Foreskin fibroblast (primary cell): ENCODE measurements at places on chromosomes 5 and 9.

DNA sequence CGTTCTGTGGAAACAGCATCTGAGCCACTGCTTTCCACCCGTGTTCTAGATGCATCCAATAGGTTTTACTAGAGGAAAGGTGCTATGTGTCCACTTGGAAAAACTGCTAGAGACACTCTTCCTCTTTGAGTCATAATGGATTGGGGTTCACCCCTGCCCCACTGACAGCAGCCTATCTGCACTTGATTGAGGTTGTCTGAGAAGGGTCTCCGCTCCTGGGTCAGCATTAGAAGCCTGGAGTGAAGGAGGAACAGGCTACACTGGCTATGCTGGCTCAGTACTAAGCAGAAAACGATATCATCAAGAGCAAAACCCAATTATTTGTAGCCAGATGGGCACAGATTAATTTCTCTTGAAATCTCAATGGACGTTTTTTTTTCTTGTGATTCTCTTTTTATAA is 152.6 kb upstream of the IQGAP2 start:
- DNase-seq: no peak

GRCh38 chr5:150302301-150303069 is at the start of gene ARSI:
Gene ARSI (minus strand): TSS chr5:150302905. CDS start chr5:150302373, 532 bp downstream.
- DNase-seq: peak; percentile 67

GRCh38 chr5:160743027-160743426 is 109.0 kb downstream of the ATP10B start:
- no peak for DNase-seq

DNA sequence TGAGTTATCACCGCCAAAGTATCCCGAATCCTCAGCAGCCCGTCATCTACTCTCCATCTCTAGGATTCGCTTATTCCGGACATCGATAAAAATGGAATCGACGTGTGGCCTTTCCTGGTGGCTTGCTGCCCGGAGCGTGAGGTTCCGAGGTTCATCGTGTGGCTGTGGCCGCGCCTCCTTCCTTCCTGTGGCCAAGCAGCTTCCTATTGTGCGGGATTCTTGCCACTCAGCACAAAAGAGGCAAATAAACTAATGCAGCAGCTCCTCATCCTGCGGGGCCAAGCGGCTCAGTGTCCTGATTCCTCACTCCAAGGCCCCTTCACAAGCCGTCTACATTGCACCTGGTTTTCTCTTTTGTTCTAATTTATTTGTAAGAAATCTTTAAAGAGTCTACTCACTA is 800.9 kb downstream of the CDH9 start:
- DNase-seq: no peak

DNA sequence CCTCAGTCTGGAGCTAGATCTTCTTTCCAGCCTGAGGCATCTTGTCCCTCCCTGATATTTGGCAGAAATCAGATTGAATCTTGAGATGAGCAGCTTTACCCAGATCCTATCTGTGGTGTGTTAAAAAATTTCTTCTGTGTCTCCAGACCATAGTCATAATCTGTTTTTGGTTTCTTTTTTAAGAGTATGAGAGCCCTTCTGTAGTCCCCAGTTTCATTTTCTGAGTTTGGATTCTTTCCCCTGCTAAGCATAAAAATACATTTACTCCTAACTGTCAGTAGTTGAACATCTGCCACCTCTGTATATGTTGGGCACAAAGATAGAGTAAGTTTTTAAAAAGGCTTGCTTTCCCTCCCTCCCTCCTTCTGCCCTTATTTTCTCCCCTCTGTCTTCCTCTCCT is 137.7 kb downstream of the CNTLN start:
- no peak for DNase-seq

DNA sequence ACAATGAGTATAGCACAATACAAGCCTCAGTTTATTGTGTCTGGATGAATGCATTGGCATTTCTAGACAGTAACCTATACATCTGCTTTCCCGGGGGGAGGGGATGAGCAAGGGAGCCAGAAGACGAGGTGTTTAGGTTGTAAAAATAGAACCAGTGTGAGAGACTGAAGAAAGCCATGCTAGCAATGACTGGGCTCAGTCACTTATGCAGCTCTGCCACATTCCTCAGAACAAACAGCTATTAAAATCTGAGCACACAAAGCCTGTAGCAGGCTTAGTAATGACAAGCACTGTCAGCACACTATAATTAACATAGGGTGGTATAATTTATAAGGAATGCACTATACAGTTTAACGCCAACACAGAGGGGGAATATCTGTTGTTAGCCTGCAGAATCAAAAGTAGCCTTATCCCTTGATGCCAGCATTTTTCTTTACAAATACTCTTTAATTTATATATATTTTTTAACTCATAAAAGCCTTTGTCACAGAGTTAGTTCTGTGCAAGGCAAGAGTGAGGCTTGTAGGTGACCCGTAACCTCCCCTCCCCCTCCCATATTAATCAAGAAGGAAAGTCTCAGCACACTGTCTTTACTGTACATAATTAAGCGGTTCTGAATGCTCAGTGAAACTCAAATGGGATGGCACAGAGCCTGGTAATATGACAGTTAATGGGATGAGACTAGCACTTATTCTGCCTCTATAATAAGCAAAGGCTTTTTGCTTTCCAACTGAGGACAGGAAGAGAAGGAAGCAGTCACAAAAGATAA is 295.4 kb downstream of the CSNK1G3 start:
- peak; percentile 44 for DNase-seq

DNA sequence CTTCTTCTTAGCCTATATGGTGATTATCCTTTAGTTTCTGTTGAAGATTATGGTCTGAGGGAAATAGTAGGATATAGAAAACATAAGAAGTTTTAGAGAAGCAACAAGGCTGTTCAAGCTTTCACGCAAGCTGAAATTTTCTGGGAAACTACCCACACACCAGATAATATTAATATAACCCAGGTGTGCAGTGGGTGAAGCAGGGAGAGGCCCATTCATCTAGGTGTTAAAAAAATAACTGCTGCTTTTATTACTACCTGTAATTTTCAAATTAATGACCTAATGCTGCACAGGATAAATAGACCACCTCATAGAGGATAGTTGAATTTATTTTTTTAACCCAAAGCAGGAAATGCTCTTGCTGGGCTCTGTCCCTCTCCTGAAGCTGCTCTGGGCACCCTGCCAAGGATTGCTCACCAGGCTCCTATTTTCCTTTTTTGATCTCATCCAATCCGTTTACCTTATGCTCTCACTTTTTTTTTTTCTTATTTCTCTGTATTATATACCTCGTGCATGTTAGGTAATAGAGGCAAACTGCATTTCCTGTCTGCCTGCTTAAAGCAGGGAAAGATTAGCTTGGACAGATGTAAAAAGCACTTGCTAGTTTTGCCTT is 124.3 kb upstream of the SLC12A2 start:
- peak; percentile 94 for DNase-seq

- no peak for DNase-seq
Observed at GRCh38 chr9:132637351-132637750, 32.4 kb downstream of the DDX31 start.

DNA sequence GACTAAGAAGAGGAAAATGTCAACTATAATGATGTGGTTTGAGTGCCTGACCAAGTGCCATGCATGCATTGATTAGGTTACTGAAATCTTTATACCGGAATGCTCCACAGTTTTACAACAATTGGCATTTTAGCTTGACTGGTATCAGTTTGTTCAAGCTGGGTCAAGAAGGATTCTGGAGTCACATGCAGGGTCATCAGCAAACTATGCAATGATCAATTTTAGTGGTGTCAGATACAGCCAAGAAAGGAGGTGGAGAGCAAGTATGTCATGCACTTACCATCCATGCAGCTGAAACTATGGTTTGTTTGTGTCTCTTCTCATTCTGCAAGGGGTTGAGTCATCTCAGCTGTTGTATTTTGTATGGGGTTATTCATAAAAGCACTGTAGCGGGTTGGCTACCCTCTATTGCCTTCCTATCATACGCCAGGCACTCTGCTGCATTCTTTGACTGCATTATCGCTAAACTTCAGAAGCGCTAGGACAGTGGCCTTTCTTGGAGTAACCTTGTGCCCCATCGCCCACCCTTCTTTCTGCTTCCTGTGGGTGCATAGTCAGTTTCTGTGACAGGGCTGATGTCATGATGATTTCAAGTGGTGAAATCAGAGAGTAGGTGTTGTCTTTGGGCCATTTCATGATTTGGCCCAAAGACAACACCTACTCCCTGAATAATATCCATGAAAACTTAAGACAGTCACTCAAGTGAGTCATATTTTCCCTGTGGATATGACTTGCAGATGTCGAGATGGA is 145.4 kb downstream of the MTX3 start:
- peak; percentile 61 for DNase-seq

DNA sequence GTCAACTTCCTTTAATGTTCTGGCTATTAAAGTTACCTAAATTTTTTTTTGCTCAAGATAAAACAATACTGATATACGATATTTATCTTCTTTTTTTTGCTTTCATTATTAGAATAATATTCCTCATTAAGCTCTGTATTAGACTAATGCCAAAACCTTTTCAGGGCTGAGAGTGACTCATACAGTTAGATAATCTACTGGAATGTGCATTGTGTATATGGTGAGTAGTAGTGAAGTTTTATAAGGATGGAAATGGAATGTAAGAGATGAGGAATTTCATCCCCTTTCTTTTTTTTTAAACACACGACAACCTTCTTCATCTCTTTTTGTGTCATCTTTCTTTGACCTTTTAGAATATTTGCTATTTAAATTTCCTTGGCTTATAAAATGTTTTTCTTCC is 268.6 kb downstream of the ISL1 start:
- DNase-seq: peak; percentile 53

- DNase-seq: peak; percentile 86
Observed at GRCh38 chr5:180825768-180826525, 23.3 kb upstream of the MGAT1 start.

- DNase-seq: peak; percentile 8
Observed at GRCh38 chr9:1490341-1491232, 440.4 kb downstream of the DMRT2 start.

GRCh38 chr5:108295578-108296368 is 86.1 kb downstream of the FBXL17 start:
- DNase-seq: peak; percentile 16

DNA sequence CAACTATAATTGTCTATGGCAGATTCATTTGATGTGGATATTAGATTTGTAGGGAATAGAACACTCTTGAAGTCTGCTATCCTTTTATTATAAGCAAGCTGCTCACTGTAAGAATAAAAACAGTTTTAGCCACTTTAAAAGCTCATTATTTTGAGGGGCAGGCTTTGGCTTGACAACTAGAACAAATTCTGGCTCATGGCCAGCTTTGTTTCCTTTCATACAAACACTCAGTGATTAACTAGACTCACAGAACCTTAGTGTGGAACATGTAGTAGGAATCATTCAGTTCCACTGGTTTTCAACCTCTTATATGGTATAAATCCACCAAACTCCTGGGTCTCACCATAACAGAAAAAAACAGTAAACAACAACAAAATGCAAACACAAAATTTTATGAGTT is 27.4 kb upstream of the CEP120 start:
- DNase-seq: no peak

- DNase-seq: peak; percentile 98
Observed at GRCh38 chr5:167982-168660, 23.2 kb upstream of the LRRC14B start.

GRCh38 chr5:142716963-142717362 is 31.1 kb upstream of the FGF1 start:
- no peak for DNase-seq

- DNase-seq: no peak
Observed at GRCh38 chr5:117235786-117236185, 661.2 kb upstream of the SEMA6A start.

DNA sequence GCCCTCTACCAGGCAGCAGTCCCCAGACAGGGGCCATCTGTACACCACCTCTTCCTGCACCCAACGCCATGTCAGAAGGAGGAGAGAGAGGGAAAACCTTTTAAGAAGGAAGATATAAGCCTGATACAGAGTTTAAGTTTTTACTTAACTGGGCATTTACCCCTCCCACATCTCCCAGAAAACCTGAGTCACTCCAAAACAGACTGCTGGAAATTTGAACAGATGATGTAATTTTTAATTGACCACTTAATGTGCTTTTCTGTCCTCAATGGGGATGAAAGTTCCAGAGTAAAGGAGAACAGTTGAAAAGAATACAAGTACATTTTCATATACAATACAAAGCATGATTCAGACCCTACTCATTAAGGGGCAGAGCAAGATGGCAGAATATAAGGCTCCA is 63.9 kb downstream of the TTC39B start:
- DNase-seq: peak; percentile 63

DNA sequence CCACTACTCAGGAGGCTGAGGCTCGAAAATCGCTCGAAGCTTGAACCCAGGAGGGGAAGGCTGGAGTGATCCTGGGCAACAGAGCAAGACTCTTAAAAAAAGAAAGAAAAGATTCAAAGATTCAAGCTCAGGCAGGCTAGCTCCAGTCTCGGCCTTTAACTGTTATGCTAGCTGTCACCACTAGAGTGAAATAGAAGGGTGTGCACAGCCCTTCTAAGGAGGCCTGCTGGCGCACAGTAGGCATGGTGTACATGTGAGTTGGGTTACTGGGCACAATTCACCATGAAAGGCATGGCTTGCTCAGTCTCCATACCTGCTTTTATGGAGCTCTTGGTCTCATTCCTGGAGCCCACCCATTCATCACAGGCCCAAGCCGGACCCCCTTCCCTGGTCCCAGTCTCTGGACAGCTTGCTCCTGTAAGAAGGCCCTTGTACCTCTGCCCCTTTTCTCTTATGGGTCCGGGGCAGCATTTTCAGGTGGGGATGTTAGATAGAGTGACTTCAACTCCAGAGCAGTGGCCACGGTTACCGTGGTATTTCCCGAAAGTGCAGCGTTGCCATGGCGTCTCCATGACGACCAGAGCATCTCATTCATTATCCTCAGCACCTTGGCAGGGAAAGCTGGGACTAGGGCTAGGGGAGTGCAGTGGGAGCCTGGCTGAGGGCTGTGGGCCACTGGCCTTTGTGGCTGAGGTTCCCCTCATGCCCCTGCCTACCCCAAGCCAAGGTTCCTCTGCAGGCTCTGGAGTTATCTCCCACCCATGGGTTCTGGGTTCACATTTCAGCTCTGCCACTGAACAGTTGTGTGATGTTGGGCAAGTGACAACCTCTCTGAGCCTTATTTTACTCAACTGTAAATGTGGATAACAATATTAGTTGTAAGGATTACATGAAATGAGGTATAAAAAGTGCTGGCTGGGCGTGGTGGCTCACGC is 5.7 kb downstream of the NDST1 start:
- DNase-seq: no peak

GRCh38 chr9:94822273-94822672 is 95.8 kb downstream of the AOPEP start:
- DNase-seq: peak; percentile 61

GRCh38 chr5:89946916-89947315 is 462.6 kb downstream of the CETN3 start:
- DNase-seq: no peak

DNA sequence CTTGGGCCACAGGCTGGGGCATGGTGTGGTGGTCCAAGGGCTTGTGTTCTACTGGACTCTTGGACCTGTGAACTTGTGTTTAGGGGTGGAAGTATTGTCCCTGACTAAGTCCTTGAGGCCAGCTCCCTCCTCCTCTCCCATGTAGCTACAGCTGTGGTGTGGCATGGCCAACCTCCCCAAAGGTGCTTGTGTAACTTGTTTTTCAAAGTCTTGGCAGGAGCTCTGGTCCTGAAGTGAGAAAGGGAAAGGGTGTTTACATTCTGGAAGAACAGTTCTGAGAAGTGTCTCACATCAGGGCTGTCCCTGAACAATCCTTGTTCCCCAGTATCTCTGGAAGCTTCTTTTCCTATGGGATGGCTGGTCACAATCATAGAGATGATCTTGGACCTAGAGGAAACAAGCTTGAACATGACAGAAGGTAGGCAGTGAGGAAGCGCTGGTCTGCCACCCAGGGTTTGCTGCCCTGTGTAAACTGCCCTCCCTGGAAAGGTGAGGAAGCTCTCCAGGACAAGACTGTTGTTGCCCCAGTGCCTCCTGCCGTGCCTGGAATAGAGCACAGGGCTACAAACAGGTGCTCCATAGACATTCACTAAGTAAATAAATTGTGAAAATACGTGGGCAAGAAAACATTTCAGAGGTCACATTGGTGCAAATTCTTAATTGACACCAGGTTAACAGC is 64.6 kb upstream of the KLF9 start:
- peak; percentile 59 for DNase-seq
